ENCODE measurements at places on chromosomes 1 and 21. TPM values are rescaled to one million over a fixed set of nuclear protein-coding genes. Genes with fewer than 3 reads are reported as not detected.

DNA sequence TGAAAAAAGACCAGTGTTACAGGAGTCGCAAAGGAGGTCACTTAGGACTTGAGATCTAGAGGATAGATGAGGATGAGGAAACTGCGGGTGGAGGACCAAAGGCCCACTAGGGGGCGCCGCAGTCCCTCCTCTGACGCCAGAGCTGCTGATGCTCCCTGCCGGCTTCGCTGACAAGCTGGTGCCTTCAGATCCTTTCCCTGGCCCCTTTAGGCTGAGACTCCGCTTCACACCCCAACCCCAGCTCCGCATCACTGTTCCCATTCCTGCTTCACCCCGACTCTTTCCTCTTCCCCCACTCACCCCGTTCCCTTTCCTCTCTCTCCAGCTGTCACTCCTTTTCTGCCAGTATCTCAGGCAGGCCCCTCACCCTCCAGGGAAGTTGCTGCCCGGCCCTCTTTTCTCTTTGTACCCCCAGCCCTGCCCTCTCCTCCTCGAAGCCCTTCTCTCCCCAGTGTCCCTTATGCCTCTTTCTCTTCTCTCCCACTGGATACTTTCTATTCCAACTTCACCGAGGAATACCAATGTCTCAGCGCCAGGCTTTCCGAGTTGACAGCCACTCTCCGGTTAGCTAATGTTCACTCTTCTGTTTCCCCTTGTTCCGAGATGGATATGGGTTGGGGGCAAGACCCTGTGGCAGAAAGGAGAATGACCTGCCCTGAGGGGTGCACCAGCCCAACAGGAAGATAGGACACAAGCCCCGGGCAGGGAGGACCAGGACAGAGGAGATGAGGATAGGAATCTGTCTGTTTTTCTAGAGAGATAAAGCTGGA, 4.5 kb downstream of the KCNJ9 start:
- peaks cover 10% of the 10 kb centered on the region for H3K36me3 ChIP-seq
- DNase-seq = peak; percentile 93
- no peak overlapping the region for H3K27ac ChIP-seq
- no peak overlapping the region for H3K4me3 ChIP-seq
- peaks cover 21% of the 10 kb centered on the region for H3K27me3 ChIP-seq

DNA sequence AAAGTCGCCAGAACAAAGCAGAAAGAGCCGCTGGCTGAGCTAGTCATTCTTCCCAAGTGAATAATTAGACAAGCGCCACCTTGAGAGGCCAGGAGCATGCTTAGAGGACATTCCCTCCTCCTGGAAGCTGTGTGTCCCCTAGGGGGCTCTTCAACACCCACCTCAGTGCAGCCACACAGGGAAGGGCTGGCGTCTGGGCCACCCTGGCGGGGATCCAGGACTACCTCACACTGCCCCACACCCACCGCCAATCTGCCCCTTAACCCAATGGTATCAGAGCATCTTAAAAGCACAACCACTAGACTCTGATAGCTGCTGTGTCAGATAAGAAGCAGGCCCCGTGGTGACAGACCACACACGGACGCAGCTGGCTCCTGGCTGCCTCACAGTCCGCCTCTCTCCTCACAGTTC, 24.9 kb downstream of the SETD4 start:
- no peak for DNase-seq
- H3K27ac ChIP-seq = no peak overlapping the region
- H3K27me3 ChIP-seq = no peaks in the 10 kb centered on the region
- H3K4me3 ChIP-seq = no peak overlapping the region

- peak overlapping the region; percentile 29 for H3K4me3 ChIP-seq
- H3K27me3 ChIP-seq = peaks cover 11% of the 10 kb centered on the region
- H3K27ac ChIP-seq = no peak overlapping the region
- H3K4me1 ChIP-seq = peaks cover 8% of the 10 kb centered on the region
Measured at GRCh38 chr21:45309069-45309986, 21.6 kb upstream of the POFUT2 start.

DNA sequence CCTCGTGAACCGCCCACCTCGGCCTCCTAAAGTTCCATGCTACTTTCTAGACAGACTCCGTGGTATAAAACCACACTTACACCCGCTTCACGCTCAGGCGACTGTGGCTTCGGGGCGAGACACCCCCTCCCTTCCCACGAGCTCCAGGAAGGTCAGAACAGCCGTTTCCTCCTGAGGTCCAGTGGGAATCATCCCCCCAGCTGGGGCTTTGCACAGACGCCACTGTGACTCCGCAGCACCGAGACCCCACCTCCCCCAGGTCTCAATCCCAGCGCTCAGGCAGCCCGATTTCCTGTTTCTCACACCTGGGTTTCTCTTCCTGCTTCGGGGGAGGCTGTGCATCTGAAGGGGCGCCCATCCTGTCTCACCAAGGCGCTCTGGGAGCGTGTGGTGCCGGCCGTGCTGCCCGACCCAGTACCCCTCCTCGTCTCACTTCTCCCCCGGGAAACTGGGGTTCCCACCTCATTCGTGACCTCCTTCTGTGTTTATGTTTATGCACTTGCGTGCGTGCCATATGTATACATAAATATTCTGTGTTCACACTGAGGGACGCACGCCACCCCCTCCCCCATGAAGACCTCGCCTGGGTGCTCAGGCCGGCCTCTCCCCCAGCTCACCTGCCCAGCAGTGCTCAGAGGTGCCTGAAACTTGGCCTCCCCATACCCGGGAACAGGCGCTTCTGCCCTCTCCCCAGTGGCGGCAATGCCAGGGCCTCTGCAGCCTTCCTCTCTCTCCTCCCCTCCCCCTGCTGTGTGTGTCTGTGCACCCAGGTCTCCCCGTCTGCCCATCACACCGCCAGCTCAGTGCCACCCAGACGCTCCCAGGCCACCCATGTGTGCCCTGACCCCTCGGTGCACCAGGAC, 14.6 kb downstream of the SLC35E2B start:
- peaks cover 20% of the 10 kb centered on the region for H3K4me1 ChIP-seq
- DNase-seq = peak; percentile 83
- H3K27ac ChIP-seq = peak overlapping the region; percentile 88
- H3K36me3 ChIP-seq = peaks cover 9% of the 10 kb centered on the region

- H3K36me3 ChIP-seq = no peaks in the 10 kb centered on the region
- H3K27ac ChIP-seq = no peak overlapping the region
- H3K27me3 ChIP-seq = peaks cover 8% of the 10 kb centered on the region
- no peak overlapping the region for H3K4me3 ChIP-seq
- no peaks in the 10 kb centered on the region for H3K4me1 ChIP-seq
Measured at GRCh38 chr1:86429835-86430234, 5.9 kb downstream of the CLCA2 start.

HCRTR1 gene
- total RNA-seq = not detected

VHLL gene
- total RNA-seq = 0.54 TPM

SLC16A4 gene
- 0.44 TPM for total RNA-seq

TTC34 gene
- 1.3 TPM for total RNA-seq

TGFBR3 gene
- 7.4 TPM for total RNA-seq
